ENCODE measurements at places on chromosomes 3 and 15.

GRCh38 chr3:22713936-22714335 is 489.2 kb upstream of the UBE2E2 start:
- no peak for DNase-seq

DNA sequence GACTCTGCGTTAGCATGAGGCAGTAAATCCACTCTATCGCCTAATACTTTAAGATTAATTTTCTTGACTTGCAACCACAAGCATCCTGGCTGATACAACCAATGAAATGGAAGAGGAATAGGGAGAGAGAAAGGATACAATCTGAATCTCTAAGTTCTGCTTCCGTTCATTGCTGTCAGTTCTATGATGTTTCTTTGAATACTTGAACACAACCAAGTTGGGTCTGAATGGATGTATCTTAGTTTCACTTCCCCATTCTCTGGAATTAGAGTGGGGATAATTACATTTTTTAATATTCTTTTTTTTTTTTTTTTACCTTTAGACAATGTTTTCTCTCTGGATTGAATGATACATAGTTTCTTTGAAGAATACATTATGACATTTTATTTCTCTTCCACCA is 22.9 kb downstream of the PDE8A start:
- DNase-seq = no peak

DNA sequence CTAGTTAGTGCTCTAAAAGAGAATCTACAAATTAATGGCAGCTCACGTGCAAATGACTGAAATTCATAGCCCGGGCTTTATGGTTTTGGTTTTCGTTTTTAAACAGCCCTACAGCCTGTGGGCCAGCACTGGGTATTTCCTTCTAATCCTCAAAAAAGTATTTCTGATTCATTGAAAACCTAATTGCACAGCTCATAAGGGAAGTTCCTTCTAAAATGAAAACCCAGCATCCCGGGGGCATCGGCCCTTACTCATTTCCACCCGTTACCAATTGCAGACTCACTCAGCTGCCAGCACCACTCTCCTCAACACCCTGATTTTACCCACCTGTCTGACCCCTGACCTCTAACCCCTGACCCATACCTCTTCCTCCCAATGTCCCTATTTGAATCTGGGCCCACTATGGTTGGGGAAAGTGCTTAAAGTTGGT is 59.5 kb upstream of the ZNF148 start:
- DNase-seq = no peak

- DNase-seq = no peak
Observed at GRCh38 chr3:25695731-25696420, 31.2 kb upstream of the TOP2B start.

DNA sequence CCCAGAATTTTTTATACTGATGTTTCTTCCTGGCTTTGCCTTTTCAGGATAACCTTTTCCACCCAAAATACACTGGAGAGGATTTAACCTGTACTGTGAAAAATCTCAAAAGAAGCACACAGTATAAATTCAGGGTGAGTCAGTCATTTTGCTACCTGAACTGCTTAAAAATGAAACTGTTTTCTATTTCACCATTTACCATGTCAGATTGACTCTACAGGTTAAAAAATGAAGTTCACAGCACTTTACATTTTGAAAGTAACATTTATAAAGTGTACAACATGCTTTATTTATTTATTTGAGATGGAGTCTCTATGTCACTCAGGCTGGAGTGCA is 115.2 kb downstream of the GHSR start:
- DNase-seq = no peak

- DNase-seq = no peak
Observed at GRCh38 chr3:149736175-149736952, 15.9 kb downstream of the COMMD2 start.

DNA sequence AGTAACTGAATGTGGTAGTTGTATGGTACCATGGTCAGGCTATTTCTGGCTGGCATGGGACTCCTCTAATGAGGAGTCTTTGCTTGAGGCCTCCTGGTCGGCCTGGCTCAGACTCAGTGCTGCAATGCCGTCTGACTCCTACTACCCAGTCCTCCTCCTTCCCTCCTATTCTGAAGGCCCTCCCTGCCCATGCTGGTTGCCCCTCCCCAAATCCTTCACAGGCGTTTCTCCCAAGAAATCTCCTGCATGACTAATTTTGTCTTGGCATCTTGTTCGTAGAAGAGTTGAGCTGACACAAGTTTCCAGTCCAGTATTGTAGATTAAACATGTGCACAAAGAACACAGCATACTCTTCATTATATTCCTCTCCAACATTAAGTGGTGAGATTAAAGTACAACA is 115.5 kb downstream of the NFKBIZ start:
- DNase-seq = no peak

- DNase-seq = no peak
Observed at GRCh38 chr3:39094851-39095677, 12.4 kb downstream of the GORASP1 start.

- DNase-seq = no peak
Observed at GRCh38 chr15:58929891-58930416, 3.5 kb downstream of the SLTM start.
